PC-9 (cell line): ENCODE measurements at places on chromosomes 5 and 9.

GRCh38 chr5:33809936-33810335 is 81.9 kb downstream of the ADAMTS12 start:
- no peak for DNase-seq

DNA sequence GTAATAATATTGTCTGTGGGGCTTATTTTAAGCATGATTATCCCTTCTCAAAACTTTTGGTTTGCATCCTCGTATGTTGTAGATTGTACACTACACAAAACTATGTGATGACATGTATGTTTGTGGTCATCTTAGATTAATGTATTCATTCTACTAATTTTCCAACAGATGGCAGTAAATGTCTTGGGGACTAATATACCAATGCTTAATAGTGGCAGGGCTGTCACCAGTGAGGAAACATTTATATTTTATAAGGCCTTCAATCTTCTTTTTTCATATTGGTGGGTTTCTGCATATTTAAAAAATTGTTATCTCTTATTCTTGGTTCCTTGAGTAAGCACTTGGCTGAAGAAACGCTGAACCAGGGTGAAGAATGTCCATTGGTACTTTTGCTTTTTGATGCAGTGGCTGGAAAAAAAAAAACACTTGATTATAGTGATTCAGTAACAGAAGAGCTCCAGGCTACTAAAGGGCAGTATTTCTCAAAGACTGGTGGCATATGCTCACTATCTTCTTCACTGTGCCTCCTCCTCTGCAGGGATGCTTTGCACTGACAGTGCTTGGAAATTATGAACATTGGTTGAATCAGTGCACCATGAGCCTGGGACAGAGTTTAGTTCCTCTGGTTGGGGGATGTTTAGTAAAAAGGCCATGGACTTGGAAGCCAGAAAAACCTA is 530.3 kb downstream of the RASEF start:
- DNase-seq = no peak

DNA sequence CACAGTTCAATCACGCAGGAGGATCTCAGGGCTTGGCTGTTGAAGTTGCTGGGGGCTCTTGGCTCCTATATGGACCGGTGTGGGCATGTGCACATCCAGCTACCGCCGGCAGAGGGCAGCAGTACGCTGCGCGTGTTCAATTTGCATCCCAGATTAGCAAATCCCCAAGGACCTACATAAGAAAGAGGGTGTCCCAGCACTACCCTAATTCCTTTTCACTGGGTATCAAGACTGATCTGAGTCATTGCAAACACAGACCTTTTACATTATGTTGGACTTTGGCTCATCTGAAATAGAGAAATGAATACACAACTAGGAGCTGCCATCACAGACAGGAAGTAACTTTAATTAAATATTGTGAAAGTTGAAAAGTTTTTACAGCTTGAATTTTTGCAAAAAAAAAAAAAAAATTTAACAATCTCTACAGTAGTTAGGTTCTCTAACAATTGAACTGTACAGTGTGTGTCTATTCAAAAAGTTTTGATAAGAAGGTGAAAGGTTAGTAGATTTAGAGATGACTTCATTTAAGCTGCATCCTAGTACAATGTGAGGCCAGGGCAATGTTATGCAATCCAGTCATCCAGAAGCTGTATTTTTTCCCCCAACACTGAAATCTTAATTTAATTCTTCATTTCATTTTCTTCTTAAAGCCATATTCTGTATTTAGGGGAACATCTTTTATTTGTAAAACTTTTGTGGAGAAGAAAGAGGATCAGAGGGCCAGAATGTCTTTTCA is 404.0 kb downstream of the EBF1 start:
- peak; percentile 60 for DNase-seq

- no peak for DNase-seq
Measured at GRCh38 chr9:111943746-111944145, 47.1 kb downstream of the UGCG start.

DNA sequence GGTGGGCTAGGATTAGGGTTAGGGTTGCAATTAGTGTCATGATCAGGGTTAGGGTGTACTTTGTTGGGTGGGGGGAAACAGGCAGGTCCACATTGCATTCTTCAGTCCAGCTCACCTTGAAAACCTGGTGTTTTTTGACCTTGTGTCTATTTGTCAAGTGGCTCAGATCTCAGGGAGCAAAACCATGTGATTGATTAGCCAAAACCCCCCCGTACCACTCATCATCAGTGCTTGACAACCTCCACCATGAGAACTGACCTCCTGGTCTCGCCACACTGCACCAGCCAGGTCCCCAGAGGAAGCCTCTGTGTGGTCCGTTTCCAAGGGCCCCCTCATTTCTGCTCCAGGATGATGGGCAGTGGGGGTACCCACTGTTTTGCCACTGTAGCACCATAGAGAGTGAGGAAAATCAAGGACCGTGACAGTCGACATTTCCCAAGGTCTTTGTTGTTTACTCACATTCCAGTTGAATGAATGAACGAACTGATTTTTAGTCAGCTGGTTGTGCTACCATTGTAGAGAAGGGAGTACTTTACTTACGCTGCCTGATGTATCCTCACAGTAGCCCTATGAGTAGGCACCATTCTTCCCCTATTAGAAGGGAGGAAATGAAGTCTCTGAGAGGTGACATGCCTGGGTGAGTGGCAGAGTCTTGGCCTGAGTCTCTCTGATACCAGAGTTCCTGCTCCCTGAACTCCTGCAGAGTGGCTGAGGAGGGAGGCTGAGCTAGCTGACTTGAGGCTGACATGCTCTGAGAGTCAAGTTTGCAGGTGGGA is 84.8 kb downstream of the RAD23B start:
- DNase-seq = no peak

DNA sequence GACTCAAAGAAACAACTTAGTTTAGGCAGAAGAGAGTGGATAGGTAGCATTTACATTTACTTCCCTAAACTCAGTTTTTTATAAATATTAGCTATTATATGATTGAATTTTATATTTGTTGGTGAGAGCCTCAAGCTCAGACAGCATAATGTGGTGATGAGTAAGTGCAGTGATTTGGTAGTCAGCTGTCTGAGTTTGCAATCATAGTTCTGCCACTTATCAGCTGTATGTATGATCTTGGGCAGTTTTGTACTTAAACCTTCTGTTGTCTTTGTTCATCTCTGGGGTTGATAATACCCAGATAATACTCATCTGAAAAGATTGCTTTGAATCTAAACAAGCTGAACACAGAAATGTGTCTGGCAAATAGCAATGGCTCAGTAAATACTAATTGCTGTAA is 108.8 kb downstream of the ANXA1 start:
- no peak for DNase-seq

DNA sequence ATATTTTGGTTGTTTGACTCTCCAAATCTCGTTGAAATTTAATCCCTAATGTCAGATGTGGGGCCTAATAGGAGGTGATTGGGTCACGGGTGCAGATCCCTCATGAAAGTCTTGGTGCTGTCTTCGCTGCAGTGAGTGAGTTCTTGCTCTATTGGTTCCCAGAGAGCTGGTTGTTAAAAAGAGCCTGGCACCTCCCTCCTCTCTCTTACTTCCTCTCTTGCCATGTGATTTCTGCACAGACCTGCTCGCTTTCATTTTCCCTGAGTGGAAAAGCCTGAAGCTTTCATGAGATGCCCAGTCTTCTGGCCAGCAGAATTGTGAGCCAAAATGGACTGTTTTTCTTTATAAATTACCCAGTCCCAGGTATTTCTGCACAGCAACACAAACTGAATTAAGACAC is 221.6 kb downstream of the MAT2B start:
- DNase-seq = no peak

DNA sequence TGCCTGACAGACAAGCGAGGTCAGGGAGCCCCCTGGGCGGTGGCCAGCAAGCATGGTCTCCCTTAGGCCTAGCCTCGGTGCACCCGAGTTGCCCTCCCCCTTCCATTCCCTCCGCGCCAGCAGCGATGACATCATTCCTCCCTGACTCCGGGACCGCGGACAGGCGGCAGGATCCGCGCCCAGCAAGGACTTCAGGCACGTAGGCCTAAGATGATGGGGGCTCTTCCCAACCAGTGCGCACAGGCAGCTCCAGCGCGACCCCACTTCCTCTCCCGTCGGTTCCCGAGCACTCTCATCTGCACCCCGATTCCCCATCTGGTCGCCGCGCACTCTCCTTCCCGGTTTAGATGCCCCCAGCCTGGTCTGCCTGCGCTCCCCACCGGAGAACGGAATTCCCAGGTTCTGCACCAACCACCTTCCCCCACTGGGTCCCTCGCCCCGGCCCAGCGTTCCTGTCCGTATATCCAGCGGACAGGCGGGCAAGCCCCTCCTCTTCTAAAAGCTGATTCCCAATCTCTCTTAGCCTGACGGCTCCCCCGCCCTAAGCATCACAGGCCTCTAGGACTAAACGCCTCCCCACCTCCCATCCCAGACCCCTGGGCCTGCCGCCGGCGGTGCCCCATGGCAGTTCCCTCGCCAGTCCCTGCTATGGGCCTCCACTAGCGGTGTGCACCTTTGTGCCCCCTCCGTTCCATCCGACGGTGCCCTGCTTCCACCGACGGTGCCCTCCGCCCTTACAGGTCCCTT is 931 bp downstream of the FAM219A start:
- peak; percentile 38 for DNase-seq

DNA sequence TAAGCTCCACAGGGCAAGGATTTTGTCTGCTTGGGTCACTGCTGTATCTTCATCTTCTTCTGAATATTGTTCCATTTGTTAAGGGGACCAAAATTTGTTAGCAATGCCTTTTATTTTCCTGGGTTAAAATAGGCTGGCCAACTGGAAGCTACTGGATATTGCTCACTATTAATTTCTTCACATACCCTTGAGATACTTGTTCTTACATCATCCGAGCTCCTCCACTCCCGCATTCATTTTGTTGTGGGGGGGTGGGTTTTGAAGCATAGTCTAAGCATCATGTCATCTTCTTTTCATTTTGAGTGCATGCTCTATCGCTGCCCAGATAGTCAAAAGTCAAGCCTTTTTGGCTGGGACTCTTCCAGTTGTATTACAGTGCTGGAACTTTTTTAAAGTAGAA is 42.5 kb upstream of the PIK3R1 start:
- no peak for DNase-seq

- DNase-seq = no peak
Measured at GRCh38 chr5:43730832-43731342, 127.9 kb downstream of the NNT start.

GRCh38 chr5:139747583-139748504 is 47.8 kb upstream of the PSD2 start:
- no peak for DNase-seq

DNA sequence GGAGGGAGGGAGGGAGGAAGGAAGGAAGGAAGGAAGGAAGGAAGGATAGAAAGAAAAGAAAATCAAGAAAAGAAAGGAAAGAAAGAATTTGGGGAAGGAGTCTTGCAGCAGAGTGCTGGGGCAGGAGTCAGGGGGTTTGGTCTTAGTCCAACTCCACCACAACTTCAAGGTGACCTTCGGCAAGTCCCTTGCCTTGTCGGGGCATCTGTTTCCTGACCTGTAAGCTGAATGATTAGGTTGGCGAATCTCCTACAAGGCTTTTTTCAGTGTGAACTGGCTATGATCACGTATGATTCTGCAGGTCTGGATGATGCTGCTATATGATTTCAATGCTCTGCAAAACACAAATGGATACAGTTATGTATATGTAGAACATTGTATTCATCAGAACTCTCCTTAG is 20.1 kb downstream of the SMIM23 start:
- DNase-seq = no peak

- DNase-seq = no peak
Measured at GRCh38 chr5:95701074-95701473, 18.3 kb upstream of the SPATA9 start.

DNA sequence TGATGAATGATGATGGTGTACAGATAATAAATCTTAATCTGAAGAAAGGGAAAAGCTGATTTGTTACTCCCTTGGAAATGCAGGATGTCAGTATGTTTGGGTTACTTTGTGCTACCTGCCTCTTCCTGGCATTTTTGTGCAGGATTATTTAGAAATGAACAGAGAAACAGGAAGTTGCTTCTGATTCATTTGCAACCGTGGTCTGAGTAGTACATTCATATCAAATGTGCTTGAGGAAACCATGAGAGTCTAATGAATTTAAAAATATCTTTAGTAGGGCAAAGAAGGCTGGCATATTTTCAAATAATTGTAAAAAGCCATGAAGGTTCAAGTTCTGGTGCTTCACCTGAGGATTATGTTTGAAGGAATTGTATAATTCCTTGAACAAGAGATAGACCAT is 391.6 kb downstream of the TMEM161B start:
- DNase-seq = no peak

GRCh38 chr5:73612799-73613198 is 13.2 kb upstream of the ARHGEF28 start:
- DNase-seq = peak; percentile 80

DNA sequence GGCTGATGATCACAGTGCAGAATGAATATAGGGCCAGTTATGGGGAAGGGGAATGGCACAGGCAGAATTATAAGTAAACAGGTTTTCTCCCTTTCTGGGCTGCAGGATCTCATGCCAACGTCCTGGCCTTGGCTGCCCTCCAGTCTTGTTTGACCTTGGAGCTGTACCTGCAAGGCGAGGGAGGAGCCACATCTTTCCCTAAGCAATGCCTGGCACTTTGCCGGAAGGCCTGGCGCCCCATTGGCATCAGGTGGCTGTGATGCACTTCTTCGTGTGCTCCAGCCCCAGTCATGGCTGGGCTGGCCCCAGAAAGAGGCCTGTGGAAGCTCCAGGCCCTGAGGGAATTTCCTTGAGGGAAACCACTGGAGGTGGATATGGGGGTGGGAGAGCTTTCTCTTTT is 16.7 kb upstream of the IQGAP2 start:
- peak; percentile 57 for DNase-seq

DNA sequence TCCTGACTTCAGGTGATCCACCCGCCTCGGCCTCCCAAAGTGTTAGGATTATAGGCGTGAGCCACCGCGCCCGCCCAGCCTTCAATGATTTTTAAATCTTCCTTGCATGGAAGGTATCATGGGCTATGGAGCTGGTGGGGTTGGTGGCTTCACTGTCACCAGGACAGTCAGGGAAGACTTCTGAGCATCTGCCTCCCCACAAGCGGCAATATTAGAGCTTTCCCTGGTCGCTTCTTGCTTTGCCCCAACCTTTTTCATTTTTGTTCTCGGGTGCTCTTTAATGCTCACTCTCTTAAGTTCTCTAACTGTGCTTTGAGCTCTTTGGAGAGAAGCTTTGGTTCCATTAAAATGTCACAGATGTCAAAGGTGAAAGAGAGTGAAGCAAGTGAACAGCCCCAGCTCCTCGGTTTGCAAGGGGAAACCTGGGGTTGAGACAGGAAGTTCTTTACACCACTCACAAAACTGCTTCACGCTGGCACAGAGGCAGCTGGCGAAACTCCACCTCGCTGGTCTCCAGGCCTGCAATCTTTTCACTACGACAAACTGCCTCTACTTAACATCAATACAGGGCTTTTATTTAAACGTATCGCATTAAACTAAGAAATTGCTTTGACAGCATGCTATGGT is 142.5 kb upstream of the RETREG1 start:
- DNase-seq = no peak
